ENCODE measurements at places on chromosomes 3 and 15.

GRCh38 chr3:188296761-188297612 is 143.0 kb downstream of the LPP start:
- peak; percentile 46 for DNase-seq

DNA sequence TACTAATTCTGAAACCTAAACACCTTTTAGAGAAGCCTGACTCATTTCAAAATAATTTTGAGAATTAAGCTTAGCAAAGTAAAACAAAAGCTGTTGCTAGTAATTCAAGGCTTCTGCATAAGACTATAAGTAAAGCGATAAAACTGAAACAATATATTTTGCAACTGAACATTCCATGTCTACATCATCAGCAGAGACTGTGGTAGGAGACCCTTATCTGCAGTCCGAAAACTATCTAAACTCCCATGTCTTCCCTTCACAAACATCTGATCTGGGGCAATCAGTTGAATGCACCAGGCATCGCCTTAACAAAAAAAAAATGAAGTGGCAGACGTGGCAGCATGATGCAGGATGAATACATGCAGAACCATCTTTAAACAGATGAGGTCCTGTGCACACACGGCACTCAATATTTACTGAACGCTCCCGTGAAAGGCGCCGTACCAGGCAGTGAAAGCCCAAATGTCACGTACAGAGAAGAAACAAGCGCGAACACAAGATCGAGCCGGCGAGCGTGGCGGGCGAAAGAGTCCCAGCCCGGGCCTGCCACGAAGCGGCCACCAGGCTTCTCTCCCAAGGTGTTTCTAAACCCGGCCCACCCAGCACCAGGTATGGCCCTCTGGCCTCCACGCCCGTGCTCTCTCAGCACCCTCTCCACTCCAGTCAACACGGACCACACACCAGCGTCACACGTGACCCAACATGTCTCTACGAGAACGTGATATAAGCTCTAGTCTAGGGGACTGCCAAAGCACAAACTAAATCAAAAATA is 63.0 kb downstream of the CHSY1 start:
- no peak for DNase-seq

DNA sequence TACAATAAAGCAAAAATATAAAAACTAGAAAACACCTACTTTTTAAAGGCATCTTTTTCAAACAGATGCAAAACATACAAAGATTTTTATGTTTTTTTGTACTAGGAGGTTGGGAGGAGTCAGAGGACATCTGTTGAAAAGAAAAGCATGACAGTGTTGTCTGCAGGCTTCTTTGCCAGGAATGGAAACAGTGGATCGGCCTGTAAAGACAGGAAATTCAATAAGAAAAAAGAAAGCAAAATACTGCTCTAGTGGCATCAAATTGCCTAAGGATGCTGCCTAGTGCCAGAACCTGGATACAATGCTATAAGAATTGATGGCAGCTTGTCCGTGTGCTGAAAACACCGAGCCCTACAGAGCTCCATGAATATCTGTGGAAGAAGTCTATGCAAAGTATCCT is 69.9 kb downstream of the TBC1D5 start:
- DNase-seq, result no peak

- no peak for DNase-seq
These were observed 564.6 kb downstream of the MFSD1 start for GRCh38 chr3:159366476-159366875.

- DNase-seq, result no peak
These were observed 70.2 kb upstream of the ST3GAL6 start for GRCh38 chr3:98692787-98693473.

DNA sequence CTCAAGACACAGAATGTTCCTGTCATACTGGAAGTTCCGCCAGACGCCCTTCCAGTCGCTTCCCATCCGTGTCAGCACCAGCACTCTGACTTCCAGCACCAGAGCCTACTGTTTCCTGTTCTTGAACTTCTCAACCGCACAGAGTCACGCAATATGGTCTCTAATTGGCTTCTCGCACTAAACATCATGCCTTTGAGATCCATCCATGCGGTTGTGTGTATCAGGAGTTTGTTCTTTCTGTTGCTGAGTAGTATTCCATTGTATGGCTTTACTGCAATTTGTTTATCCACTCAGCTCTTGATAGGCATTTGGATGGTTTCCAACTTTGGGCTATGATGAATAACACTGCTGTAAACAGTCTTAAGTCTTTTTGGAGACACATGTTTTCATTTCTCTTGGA is 112.1 kb downstream of the LRRK1 start:
- peak; percentile 79 for DNase-seq

- DNase-seq, result no peak
These were observed 76.9 kb downstream of the OCA2 start for GRCh38 chr15:28022181-28022580.

- no peak for DNase-seq
These were observed 24.4 kb upstream of the RAP2B start for GRCh38 chr3:153137626-153138025.

DNA sequence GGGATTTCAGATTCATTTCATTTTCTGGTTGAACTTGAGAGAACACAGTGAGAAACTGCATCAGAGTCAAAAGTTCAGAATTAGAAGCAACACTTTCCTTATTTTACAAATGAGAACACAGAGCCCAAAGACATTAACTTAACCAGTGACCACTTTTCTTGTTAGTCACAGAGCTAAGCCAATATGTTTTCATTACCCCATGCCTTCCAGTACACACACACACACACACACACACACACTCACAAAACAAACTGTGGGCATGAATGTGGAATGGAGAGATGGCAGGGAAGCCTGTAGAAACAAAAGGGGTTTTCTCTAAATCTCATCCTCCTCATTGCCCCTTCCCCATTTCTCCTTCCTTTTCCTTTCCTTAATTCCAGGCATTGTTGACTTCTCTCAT is 267.4 kb upstream of the GADL1 start:
- no peak for DNase-seq

DNA sequence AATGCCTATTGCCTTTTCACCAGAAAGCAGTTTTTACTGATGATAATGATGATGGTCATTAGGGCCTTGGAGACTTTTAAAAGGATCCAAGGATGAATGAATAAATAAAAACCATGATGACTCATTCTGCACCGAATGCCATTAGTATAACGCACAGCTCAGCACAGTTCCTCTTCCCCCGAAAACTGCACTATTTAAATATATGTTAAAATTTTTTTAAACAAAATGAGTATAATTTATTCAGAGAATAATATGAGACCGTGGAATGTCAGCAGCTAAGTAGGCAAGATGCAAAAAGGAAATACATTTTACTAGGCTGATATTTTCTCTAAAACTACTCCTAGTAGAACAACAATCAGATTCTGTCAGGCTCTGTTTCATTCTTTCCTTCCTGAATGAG is 83.4 kb upstream of the NANOGP8 start:
- DNase-seq, result no peak

DNA sequence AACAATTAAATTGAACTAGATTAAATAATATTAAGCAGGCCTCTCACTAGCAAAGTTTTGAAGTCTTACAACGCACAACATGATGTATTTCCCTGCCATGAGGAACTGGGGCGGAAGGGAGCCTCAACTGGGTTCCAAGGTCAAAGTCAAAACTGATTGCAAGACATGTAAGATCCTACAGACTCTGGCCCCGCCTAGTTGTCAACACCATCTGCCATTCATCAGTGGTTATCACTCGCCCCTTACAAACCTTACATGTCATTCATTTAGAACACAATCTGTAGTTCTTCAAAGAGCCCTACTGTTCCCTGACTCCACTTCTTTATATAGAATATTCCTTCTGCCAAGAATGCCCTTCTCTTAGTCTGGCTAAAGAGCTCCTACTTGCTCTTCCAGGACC is 10.0 kb downstream of the ATP13A3 start:
- no peak for DNase-seq

GRCh38 chr3:138184994-138185393 is 2.1 kb upstream of the ARMC8 start:
- no peak for DNase-seq
